Purkinje cell (primary cell): ENCODE measurements at places on chromosomes 6 and 20. TPM values are rescaled to one million over a fixed set of nuclear protein-coding genes. Genes with fewer than 3 reads are reported as not detected.

Gene FKBP5
- 0.43 TPM in 1 of 2 replicates, not detected in the other for polyA plus RNA-seq

Gene VARS2
- 1.0 and 1.6 TPM in 2 replicates for polyA plus RNA-seq

Gene RALGAPB
- polyA plus RNA-seq = 15.5 and 19.8 TPM in 2 replicates

Gene C6orf136
- polyA plus RNA-seq = 148 and 276 TPM in 2 replicates
